NCI-H510A (cell line): ENCODE measurements at places on chromosomes 6 and 20.

DNA sequence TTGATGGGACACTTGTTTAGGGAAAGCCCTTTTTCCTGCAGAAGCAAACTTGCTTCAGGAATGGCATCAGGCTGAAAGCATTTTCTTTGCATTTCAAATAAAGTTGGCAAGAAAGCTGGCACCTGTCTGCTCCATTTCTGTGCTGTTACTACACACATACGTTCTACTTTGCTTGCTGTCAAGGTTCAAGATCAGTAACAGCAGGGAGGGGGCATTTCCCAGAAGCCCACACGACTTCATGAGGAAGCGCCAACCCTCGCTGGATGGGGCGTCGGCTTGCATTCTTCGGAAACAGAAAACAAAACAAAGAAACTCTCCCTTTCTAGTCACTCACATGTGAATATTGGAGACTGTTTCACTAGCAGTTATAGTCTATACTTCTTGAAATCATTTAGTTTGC is 46.4 kb downstream of the AKAP12 start:
- no peak for DNase-seq

DNA sequence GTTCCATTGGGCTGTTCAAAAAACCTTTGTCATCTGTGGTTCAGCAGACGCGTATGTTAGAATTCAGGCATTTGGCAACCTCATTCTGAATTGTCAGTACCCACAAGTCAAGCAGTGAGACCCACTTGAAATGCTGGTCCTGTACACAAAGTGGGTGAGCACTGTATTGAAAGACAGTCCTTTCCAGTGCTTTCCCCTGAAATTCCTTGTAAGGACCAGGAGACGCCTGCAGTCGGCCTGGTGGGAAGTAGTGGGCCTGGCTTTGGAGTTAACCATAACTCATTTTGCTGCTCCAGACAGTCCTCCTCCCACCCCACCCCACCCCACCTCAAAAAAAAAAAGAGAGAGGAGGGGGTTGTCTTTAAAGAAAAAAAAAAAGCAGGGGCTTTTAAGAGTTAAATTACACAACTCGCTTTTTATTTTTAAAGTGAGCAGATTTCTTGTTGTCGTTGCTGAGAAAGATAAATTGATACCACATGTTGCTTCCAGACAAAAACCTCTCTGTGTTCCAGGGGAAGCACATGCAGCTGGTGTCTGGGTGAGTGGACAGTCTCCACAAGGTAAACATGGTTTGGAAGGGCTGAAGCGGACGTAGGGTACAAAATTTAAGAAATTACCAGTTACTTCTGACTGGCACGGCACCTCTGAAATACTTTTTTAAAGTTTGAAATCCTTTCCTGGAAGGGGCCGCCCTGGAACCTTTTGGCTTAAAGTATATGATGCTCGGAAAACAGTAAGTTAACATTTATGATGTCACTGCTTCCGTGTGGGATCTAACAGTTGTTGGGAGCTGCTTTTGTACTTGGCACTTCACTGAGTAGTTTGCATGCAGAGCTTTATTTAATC is 95.3 kb downstream of the FOXO3 start:
- no peak for DNase-seq

- DNase-seq = peak; percentile 59
These were observed 163.2 kb upstream of the ZNF337 start for GRCh38 chr20:25859649-25860530.

- DNase-seq = no peak
These were observed 49.3 kb downstream of the RIN2 start for GRCh38 chr20:19807191-19807945.

- DNase-seq = no peak
These were observed 4.3 kb downstream of the KCNQ5 start for GRCh38 chr6:72626126-72626525.

GRCh38 chr6:139829576-139829975 is 455.1 kb upstream of the CITED2 start:
- no peak for DNase-seq

DNA sequence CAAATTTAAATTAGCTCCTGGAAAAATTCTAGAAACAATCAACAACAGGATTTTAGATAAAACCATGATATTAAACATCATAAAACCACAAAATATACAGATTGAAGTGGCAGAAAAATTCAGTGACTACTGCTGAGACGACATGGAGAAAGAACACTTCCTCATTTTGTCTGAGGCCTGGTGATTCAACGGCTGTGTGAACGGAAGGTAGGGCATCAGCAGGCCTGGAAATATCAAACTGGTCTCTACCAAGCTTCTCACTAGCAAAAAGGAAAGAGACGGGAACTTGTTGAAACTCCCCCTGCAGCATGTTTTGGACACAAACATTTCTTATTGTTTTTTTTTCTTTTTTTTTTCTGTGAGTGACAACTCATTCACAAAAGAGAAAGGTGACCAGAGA is 58.0 kb upstream of the AHI1 start:
- no peak for DNase-seq

- no peak for DNase-seq
These were observed 365.0 kb upstream of the CHD6 start for GRCh38 chr20:41983159-41983558.

- peak; percentile 96 for DNase-seq
These were observed at the start of gene HSD17B8 for GRCh38 chr6:33204415-33205190. Gene HSD17B8, plus strand, starts transcription at chr6:33204655. Its CDS starts 14 bp downstream, at chr6:33204669.

DNA sequence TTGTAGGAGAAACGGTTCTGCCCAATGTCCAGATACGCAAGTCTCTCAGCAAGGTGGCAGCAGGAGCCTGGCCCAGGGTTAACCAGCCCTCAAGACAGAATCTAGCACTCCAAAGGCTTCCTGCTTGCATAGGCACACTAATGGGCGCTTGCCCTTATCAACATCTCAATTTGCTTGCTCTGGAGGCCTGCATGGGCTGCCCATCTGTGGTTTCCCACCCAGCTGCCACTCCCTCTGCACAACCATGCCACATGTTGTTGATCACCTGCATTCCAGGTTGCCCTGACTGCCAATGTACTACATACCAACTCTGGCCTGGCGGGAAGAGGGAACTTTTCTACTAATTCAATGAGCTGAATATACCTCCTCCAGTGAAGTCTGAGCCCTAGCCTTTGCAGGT is 74.6 kb downstream of the ATG5 start:
- DNase-seq = no peak

GRCh38 chr6:80769106-80769505 is 662.6 kb downstream of the BCKDHB start:
- no peak for DNase-seq

DNA sequence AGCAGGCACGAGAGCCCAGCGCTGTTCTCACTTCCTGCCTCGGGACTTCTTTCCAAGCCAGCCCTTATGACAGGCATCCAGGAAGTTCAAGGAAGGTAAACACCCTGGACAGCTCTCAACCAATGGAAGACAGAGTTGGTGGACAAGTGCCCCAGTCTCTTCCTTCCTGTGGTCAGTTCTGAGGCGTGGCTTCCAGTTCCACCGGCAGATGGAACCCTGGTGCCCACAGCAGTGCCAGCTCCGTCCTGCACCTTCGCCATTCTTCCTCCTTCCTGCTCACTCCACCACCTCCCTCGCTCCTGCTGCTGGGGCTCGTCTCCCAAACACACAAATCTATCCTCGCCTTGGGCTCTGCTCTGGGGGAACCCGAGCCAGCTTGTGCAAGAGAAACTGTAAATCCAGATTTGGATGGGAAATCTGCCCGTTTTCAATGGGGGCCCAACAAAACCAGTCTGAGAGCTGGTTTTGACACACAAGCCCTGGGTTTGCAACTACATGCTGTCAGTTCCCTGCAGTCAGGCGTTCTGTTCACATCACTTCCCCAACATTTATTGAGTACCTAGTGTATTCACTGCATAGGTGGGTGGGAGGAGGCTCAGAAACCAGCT is 162.7 kb downstream of the GRM4 start:
- DNase-seq = peak; percentile 52

DNA sequence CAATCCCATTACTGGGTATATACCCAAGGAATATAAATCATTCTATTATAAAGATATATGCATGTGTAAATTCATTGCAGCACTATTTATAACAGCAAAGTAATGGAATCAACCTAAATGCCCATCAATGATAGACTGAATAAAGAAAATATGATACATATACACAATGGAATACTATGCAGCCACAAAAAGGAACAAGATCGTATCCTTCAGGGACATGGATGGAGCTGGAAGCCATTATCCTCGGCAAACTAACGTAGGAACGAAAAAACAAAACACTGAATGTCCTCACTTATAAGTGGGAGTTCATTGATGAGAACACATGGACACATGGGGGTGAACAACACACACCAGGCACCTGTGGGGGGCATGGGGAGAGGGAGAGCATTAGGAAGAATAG is 156.7 kb downstream of the RNGTT start:
- DNase-seq = no peak

DNA sequence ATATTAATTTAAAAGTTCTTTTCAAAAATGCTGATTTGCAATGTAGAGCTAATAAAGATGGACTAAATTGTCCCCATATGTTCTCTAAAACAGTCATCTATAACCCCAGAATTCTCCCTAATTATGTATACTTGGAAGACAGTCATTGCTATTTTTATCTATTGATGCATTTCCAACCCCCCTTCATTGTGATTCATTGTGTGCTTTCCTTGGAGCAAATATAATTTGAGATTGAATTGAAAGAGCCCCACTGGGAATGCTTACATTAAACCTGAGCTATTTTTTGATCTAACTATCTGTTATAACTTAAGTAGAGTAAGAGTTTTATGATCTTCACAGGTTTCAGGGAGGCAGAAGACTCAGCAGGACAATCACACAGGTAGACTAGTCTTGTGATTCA is 73.7 kb upstream of the PTCHD4 start:
- DNase-seq = no peak

DNA sequence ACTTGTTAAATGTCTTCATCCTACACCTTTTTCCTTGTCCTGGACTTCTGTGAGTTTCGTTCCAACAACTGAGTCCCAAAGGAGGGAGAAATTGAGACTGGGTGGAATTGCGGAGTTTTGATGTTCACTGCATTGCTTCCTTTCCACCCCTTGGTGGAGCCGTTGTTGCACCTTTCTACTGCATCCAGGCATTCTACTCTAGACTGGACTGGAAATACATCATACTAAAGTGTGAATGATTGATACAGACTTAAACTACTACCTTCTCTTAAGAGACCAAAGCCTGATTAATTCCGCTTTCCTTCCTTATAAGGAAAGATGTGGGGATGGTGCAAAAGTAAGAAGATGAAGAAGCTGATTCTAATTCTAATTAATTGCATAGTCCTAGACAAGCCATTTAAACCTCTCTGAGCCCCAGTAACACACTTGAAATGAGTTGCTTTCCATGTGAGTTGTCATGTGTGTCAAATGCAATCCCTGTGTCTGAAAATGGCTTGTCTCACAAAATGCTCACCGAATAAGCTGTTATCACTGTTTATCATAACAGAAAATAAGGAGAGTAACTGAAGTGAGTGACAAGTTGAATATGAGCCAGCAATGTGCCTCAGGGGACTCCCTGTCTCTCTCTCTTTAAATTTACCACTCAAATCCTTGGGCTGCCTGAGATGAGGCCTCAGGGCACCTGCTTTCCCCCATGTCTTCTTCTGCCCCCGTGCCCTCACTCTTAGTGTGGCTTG is 338.3 kb upstream of the CHD6 start:
- no peak for DNase-seq

GRCh38 chr20:24917797-24918578 is 31.1 kb upstream of the CST7 start:
- DNase-seq = peak; percentile 35

DNA sequence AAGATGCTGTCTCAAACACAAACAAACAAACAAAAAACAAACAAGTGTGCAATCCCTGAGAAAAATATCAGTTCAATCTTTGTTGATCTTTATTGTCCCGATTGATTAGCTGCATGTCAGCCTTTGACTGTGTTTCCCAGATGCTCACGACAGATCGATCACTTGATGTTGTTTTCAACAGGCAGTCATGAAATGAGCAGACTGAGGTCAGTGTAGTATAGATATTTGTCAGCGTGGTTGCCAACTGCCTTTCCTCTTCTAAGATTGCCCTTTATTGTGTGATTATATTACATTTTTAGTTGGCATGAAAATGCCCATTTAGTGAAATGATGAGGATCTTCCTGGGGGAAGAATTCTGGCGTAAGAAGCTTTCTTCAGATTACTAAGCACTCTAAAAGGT is 25.6 kb downstream of the UTRN start:
- no peak for DNase-seq

DNA sequence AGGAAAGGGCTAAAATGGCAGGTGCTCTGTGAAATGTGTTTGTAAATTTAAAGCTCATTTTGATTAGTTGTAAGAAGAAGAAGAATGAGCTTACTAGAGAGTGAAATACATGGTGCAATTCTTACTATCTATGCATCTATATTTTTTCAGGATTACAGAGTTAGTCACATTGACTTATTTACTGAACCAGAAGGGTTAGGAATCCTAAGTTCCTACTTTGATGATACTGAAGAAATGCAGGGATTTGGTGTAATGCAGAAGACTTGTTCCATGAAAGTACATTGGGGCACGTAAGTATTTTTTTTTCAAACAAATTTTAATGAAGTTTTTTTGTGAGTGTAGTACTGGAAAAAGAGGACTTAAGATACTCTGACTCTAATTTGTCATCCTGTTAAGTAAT is 99.3 kb downstream of the RTN4IP1 start:
- no peak for DNase-seq

GRCh38 chr6:83168556-83168955 is 24.5 kb downstream of the PGM3 start:
- no peak for DNase-seq

DNA sequence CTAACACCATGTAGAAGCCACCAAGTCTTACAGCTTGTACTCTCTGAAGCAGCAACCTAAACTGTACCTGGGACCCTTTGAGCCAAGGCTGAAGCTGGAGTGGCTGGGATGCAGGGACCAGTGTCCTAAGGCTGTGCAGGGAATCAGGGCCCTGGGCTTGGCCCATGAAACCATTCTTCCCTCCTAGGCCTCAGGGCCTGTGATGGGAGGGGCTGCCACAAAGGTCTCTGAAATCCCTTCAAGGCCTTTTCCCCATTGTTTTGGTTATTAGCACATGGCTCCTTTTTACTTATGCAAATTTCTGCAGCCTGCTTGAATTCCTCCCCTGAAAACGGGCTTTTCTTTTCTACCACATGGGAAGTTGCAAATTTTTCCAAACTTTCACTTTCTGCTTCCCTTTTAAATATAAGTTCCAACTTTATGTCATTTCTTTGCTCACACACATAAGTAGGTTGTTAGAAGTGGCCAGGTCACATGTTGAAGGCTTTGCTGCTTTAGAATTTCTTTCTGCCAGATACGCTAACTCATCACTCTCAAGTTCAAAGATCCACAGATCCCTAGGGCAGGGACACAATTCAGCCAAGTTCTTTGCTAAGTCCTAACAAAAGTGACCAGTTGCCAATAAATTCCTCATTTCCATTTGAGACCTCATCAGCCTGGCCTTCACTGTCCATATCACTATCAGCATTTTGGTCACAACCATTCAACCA is 28.2 kb upstream of the ATXN1 start:
- DNase-seq = no peak

GRCh38 chr6:134757911-134758361 is 192.0 kb downstream of the ALDH8A1 start:
- DNase-seq = no peak
